Sigmoid colon (tissue), 7 donors: ENCODE measurements at places on chromosomes 2 and 18. TPM values are rescaled to one million over a fixed set of nuclear protein-coding genes. Genes with fewer than 3 reads are reported as not detected.
A peak's percentile ranks its signal among the peaks of the same experiment; 100 is the strongest.

DNA sequence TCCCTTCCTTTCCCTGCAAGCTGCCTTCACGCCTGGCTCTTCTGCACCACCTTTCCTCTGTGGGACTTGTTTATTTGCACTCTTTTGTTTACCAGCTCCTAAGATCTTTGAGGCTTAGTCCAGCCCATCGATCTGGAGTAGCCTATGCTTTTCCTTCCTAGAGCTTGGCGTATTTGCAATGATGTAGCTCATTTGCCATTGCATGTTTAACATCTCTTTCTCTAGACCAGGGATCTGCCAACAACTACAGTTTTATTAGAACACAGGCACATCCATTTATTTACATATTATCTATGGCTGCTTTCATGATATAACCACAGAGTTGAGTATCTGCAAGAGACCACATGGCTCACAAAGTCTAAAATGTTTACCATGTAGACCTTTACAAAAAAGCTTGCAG, 150.4 kb downstream of the RAPGEF4 start:
- DNase-seq = no peak

DNA sequence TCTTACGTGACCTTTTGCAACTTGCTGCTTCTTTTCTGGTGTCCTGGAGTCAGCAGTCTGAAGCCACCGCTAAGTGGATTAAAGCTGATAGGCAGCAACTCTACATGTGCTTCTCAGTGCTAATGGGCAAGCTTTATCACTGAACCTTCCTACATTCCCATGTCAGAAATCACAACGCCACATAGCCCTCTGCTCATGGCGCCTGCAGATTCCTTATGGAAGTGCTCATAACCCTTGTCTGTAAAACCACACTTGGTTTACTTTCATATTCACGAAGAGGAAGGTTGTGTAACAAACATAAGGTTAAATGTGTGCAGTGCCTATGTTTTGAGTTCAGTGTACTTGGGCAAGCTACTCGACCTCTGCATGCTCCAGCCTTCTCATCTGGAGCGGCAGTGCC, 319.8 kb downstream of the FBXO15 start:
- no peak for DNase-seq

DNA sequence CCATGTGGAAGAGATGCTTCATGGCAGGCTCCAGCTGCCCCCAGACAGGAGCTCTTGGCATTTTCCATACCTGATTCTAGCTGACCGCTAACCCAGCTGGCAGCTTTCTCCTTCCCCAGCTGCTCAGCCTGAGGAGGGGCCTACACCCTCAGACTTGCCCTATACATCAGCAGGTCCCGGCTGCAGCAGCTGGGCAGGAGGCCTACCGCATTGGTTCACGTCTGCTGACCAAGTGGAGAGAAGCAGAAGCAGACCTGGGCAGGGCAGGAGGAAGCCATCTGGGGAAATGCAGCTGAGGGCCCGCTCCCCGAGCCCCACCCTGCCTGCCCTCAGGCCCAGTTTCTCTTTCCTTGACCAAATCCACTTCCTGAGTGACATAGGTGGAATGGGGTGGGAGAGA, 50.7 kb downstream of the LBH start:
- DNase-seq = no peak

The TMX3 gene
- 3.0 TPM for polyA plus RNA-seq

The HOXD4 gene
- not detected for polyA plus RNA-seq

- DNase-seq = no peak
These were observed 552.9 kb downstream of the FBXO15 start for GRCh38 chr18:73594749-73595148.

The ALK gene
- polyA plus RNA-seq = not detected

DNA sequence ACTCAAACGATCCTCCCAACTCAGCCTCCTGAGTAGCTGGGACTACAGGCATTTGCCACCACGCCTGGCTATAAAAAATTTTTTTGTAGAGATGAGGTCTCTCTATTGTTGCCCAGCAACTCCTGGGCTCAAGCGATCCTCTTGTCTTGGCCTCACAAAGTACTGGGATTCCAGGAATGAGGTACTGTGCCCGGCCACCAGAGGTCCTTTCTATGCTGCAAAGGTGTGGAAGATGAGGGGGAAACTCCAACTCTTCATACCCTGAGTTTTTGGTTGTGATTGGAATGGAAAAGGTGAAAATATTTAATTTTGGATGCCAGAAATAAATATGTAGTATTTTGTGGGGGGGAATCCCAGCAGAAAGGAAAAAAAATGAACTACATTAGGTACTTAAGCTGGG, 36.0 kb downstream of the MRPL33 start:
- DNase-seq = no peak

DNA sequence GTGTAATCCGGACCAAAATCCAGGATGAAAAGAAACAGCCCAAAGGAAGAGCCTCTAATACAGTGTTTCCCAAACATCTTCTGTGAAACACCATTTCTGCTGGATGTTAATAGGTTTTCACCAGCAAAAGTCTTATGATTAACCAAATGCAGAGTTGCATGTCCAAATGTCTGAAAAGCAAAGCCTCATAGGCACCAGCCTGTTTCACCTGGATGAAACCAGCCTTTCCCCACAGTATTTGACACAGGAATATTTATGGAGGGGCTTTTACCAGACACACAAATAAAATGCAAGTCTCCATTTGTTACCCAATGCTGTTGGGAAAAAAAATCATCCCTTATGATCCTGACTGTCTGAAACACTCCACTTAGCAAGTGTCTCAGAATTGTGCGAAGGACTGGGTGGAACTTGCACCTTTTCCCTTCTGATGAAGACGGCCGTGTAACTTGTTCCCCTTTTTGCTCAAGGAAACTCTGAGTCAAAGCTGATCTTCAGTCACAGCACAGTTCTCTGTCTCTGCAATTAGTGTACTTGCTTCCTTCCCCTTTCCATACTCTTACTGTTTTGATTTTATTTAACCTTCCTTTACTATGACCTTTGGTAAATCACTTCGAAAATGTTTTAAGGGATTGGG, 70.3 kb upstream of the IL1R2 start:
- DNase-seq = no peak

The RPE gene
- polyA plus RNA-seq = 25.3 TPM

The LIMS3 gene
- polyA plus RNA-seq = 0.29 TPM

DNA sequence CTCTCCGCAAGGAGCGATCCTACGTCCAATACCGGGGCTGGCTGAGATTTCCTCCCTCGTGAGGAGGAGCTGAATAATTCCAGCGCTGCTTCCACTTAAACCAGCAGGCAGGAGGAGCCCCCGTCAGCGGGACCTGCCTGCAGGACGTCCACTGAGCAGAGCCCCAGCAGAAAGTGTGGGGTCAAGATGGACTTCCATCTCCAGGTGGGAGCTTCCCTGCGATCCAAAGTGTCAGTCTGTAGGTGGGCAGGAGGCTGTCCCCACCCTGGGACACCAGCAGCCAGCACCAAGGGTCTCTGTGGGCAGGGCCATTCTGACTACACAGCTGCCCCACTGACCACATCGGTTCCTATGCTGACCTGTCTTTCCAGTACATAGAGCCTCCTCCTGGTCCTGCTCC, 462 bp upstream of the OTOS start:
- no peak for DNase-seq

GRCh38 chr2:134401081-134401497, 147.2 kb downstream of the MGAT5 start:
- DNase-seq = no peak

DNA sequence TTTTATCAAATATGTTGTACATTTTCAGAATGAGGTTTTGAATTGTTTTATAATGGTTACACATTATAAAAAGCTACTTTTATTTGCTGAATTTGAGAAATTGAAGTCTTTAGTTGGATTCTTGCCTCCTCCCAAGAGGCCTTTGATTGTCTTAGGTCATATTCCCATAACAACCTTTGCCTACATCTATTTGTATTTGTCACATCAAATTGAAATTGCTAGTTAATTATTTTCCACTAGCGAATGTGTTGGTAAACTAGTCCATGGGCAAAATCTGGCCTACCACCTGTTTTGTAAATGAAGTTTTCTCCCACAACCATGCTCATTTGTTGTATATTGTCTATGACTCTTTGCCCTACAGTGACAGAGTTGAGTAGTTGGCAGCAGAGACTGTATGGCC, 60.4 kb downstream of the CCDC138 start:
- no peak for DNase-seq

DNA sequence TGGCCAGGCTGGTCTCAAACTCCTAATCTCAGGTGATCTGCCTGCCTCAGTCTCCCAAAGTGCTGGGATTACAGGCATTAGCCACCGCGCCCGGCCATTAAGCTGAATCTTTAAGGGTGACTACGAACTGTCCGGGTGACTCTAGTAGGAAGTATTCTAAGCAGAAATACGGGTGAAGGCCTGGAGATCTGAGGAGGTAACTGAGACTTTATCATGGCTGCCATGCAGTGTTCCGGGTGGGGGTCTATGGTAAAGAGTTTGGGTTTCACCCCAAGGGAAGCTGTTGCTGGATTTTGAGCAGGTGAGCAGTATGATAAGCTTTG, 20.1 kb upstream of the ROCK2 start:
- no peak for DNase-seq

DNA sequence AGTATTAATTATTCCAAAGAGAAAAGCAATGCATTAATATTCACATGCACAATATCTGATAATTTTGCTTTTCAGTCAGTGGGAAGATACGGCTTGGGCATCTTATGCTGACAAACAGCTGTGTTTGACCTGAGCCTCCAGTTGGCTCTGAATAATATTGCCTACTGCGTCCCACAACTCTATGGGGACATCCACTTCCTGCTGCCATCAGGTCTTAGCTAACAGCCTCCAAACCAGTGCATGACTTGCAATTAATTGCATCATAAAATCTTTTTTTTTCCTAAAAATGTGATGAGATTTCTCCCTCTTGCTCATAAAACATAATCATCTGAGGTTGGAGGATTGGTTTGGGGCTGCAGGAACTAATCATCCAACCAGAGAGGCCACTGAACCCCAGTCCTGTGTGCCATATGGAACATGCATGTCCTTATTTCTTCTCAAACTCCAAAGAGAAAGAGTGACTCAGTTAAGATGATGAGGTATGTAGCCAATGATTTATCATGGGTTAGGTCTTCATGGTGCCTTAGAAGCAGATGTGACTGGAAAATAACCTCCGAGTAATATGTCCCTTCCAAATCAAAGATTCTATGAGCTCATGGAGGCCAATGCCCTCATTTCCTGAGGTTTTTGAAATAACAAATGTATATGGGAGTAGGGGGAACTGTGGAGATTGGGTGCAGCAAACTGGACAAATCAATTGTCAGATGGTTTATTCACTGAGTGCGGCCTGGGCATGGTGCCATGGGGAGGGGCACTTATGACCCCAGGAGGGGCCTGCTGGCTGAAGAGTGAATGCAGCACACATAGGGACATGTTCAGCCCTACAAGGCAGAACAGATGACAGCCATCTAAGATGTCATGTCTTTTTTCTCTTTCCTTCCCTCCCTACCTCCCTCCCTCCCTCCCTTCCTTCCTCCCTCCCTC, 39.4 kb downstream of the EDAR start:
- DNase-seq = no peak

The COPS9 gene
- 238 TPM for polyA plus RNA-seq

The UGT1A7 gene
- not detected for polyA plus RNA-seq

The CNGA3 gene
- not detected for polyA plus RNA-seq

- DNase-seq = no peak
These were observed 29.0 kb downstream of the LGALSL start for GRCh38 chr2:64482765-64483504.

DNA sequence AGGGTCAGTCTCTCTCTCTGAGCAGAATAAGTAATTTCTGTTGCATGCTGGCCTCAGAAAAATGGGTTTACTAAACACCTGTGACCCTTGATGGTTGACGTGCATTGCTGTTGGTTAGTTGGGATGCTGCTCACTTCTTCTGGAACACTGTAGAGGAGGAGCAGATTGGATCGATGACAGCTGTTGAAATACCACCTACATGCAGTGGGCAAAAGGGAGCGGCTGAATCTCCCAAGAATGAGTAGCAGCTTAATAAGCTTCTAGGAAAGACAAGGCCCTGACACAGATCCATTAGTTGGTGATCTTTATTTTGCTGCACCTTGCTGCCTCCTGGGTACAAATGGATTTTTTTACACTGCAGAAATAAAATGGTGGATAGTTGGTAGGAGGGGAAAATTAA, 43.2 kb downstream of the KDM3A start:
- DNase-seq = no peak

The OTOS gene
- polyA plus RNA-seq = not detected

DNA sequence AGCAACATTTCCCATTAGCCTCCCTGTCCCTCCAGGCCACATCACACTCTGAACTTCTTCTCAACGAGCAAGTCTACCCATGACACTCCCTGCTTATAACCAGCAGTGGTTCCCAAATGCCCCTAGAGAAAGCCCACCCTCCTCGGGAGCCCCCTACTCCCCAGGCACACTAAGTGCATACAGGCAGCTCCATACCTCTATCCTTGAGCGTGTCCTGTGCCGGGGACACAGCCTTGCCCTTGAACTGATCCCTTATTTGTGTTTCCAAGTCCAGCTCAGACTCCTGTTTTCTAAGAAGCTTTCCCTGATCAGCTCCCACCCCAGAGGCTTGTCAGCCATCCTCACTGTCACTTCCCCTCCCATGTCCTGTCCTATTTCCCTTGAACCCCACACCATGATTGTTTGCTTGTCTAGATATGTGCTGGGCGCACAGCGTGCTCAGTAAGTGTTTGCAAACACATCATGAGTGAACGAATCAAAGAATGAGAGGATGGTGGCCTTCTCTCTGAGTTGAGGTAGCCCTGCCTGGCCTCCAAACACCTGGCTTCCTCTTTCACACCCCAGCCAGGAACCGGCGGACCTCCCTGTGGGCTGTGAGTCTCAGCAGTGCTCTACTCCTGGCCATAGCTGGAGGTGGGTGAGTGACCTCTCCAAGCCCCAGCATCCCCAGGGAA, 2.1 kb downstream of the TEX51 start:
- DNase-seq = no peak

DNA sequence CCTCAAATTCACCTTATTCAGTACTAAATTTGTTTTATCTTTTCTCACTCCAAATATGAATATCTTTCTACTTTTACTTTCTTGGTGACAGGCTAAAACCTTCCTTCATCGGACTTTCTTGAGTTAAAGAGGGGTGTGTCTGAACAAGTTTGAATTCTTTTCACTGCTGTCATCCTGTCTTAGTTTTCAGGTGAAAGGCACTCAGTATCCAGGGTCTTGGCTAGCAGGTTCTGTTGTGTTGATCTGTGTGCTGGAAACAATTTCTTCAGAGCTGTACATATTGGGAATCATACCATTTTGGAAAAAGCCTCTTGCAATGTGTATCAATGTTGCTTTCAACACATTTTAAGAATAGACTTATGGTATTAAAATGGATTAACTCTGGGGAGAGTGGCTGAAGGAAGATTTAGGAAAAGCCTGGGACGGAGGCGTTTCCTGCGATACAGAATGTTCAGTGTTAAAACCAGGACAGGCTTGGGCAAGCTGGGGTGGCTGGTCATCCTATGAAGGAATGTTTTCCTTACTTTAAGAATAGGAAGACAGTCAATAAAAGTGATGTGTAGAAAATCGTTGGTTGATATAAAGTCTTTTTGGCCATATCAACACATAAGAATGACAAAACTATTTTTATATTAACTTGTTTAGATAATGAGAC, 350.7 kb upstream of the SPRED2 start:
- no peak for DNase-seq

GRCh38 chr18:8701546-8702118, 3.7 kb upstream of the MTCL1 start:
- DNase-seq = peak; percentile 65
